ENCODE measurements at places on chromosomes 7 and 10.

DNA sequence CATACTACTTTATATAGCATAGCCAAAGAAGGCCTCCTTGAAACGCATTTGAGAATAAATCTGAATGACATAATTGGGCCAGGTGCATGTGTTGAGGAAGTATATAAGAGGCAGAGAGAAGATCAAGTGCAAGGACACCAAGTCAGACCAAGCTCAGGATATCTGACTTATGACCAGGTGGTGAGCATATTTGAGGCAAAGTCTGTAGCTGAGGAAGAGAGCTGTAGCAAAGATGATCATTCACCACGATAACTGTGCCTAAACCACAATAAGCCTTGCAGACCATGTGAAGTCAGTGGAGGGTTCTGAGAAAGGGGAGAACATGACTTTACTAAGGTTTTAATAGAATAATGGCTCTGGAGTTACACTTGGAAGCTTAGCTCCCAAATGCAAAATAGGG is 292.3 kb downstream of the SORCS1 start:
- DNase-seq = no peak

DNA sequence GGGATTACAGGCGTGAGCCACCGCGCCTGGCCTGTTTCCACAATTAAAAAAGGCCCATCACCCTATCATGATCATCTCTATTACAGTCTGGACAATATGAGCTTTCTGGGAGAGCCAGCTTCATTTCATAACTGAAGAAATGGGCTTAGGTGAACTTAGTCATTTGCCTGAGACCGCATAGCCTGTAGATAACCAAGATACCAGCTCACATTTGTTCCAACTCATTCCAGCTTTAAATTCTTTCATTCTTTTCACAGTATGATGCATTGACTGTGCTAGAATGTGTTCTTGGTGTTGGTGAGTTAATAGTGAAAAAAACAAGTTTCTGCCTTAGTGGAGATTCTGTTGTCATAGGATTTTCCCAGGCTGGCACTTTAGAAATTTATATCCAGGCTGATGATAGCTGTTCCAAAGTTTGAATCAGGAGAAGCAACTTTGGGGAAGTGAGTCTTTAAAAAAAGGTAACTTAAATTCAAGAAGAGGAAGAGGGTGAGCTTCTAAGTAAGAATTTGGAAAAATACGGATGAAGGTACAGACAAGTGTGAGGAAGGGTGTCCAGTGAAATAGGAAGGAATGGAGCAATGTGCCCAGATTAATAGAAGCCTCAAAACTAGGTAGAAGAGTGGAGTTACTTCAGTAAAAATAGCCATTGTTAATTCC is 2.1 kb upstream of the H2AZ2 start:
- DNase-seq = no peak

DNA sequence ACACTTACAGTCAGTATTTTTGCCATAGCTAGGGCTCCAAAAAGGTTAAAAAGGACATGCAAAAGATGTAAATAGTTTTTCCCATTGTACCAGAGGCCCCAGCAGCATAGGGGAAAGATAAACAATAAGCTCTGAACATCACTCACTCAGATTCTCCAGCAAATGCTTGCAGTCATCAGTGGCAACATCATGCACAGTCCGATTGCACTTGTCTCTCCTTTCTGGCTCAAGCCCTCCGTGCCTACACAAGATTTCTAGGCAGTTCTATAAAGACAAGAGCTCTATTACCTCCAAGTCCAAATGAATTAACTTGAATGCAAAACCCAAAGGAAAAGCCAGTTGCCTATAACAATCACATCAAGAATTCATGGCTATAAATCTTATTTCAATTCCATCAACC is 106.3 kb downstream of the CTTNBP2 start:
- DNase-seq = no peak

- no peak for DNase-seq
Measured at GRCh38 chr10:77673101-77673500, 35.5 kb upstream of the KCNMA1 start.

DNA sequence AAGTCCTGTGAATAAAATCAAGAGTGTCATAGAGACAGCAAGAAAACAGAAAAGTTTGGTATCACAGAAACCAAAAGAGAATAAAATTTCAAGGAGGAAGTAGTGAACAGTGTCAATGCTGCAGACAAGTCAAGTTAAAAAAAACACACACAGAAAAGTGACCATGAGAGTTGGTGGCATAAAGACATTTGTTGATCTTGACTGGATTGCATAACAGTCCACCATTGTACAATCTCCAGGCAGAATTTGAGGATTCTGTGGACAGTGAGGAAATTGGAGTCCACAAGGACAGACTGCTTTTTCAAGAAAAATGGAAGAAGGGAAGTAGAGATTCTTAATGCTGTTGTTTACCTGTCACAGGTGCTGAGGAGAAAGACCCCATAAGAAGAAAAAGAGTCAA is 412.5 kb downstream of the PLXDC2 start:
- DNase-seq = no peak

DNA sequence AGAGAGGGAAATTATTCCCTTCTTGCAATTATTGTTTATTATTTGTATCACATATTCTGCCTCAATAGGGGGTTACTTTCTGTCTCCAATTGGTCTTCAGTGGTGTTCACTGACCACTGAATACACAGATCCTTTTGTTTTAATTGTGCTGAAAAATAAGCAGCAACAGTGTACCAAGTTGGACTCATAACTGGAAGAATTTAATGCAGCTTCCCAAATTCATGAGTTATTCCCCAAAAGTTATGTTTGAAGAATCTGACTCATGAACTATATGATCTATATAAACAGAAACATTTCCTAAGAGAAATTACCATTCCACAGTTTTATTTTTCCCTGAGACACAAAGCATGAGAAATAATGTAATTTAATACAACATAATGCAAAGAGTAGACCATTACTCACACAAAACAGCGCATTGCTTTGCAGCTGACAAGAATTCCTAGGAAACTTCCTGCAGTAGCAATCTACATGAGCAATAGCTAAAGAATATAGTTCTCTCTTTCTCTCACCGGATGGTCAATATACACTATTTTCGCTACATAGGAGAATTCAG is 479.2 kb downstream of the HTR7 start:
- no peak for DNase-seq

DNA sequence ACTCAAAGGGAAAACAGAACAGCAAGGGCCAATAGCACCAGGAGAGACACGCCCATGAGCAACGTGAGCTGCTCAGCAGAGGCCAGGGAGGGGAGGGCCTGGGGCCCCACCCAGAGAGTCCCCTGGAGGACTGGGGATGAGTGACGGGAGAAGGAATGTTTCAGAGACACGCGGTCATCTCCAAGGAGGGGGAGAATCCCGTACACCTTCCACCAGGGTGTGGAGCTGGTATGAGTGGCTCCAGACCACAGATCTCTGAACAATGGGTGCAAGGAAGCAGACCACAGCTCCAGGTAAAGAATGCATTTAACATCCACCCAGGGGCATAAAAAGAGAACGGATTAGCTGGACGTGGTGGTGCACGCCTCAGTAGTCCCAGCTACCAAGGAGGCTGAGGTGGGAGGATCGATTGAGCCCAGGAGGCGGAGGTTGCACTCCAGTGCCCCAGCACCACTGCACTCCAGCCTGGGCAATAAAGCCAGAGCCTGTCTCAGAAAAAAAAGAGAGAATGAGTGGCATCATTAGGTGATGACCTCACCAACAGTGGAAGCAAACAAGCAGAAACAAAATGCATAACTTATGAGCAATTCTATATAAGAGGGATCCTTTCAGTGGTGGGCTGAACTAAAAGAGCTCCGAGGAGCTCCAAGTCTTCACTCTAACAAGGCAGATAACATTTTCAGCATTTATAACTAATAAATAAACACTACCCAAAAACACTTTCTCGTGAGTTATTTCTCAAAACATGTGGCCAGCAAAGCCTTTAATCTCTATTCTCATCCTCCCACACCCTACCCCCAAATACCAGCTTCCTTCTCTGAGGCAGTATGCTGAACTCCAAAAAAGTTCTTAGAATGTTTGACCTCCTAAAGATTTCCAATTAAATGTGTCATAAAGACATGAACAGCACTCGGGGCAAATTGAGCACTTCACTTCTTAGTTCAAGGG is 12.5 kb downstream of the PSAP start:
- DNase-seq = no peak

DNA sequence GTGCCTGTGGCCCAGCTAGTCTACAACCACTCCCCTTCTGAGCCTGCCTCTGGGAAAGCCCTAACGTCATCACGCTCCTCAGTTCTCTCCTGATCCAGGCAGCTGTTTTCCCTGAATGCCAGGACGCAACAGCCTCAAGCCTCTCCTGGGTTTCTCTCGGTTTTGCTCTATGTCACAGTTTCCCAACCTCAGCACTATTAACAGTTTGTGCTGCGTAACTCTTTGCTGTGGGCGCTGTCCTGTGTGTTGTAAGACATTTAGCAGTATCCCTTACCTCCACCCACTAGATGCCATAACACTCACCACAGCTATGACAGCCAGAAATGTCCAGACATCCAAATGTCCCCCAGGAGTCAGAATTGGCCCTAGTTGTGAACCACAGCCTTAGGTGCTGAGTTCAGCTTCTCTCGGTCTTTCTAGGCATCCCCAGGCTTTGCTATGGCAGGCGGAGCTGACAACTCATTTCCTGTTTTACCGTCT is 226.3 kb upstream of the NPVF start:
- DNase-seq = no peak

GRCh38 chr7:130733931-130734814 is at the start of gene KLF14:
TSS of gene KLF14 (minus strand) at chr7:130734207. CDS start at chr7:130734033, 174 bp downstream.
- peak; percentile 64 for DNase-seq

GRCh38 chr10:29048506-29048905 is 240.4 kb upstream of the LYZL1 start:
- DNase-seq = no peak

- peak; percentile 77 for DNase-seq
Measured at GRCh38 chr7:116953372-116953905, at the start of gene ST7. TSS of gene ST7 (plus strand) at chr7:116953501. CDS start at chr7:116953541, 40 bp downstream.

DNA sequence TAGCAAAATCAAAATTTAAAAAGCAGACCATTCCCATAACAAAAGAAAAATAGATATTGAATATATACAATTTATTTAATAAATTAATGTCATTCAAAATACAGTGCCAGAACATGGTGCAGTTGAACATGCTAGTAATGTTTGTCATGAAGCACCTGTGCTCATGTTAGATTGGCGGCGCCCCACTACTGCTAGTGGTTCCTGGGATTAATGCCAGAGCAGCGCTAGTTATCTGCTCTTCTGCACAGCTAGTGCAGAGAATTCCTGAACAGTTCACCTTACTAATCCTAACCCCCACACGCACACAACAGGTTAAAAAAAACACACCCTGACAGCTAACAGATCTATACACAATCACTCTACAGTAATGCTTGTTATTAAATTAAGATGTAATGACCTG is 23.4 kb downstream of the KBTBD2 start:
- DNase-seq = no peak

GRCh38 chr7:75756991-75757676 is 14.9 kb downstream of the CCL26 start:
- DNase-seq = peak; percentile 36

DNA sequence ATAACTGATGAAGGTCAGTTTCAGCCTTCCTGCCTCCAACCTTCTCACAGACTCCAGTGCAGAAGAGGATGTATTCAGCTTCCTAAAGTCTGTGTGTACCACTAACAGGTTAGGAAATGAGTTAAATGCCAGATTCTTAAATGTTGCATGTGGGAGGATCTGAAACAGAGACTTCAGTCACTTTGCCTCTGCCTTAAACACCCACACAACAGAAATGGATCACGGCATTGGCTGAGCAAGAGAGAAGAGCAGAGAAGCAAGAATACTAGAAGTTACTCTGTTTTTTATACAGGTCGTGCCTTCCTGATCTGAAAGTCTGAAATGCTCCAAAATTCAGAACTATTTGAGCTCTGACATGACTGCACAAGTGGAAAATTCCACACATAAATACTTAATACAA is 98.9 kb upstream of the ARHGAP21 start:
- DNase-seq = peak; percentile 57

DNA sequence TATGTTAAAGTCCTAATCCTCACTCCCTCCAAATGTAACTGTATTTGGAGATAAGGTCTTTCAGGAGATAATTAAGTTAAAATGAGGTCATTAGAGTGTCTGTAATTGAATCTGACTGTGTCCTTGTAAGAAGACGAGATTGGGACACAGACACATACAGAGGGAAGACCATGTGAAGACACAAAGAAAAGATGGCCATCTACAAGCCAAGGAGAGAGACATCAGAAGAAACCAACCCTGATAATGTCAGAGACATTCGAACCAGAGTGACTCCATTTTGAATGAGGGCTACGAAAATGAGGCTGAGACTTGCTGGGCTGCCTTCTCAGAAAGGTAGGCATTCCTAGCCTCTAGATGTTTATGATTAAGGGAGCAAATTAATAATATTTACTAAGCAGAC is 542 bp upstream of the SAMD9L start:
- DNase-seq = no peak

GRCh38 chr10:80177781-80178636 is 27.3 kb downstream of the ANXA11 start:
- no peak for DNase-seq

DNA sequence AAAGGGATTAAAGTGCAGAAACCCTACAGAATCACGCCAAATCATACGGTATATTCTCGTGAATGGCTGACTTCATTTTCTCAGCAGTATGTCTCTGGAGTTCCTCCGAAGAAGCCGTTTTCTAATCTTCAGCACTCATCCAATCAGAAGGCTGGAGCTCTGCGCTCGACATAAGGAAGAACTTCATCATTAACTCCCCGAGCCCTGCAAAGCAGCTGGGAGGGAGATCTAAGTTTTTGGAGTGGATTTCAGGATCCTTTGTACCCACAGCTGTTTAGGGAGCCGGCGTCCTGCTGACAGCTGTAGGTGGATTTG is 40.7 kb upstream of the SDK1 start:
- DNase-seq = no peak

- no peak for DNase-seq
Measured at GRCh38 chr7:726854-727103, 280 bp downstream of the DNAAF5 start.

GRCh38 chr10:117578999-117579590 is 36.5 kb downstream of the EMX2 start:
- no peak for DNase-seq

GRCh38 chr10:44809647-44810046 is 101.5 kb upstream of the TMEM72 start:
- no peak for DNase-seq
